ENCODE measurements at places on chromosomes 3 and 15. TPM values are rescaled to one million over a fixed set of nuclear protein-coding genes. Genes with fewer than 3 reads are reported as not detected.

The CKMT1B gene
- total RNA-seq = 69.3 TPM

The ANKRD34C gene
- not detected for total RNA-seq

The GOLGA6L7 gene
- total RNA-seq = not detected

The EFHB gene
- total RNA-seq = not detected

The SCAMP5 gene
- 0.57 TPM for total RNA-seq

The EOMES gene
- total RNA-seq = 0.18 TPM

The FBXW12 gene
- not detected for total RNA-seq

The TGM4 gene
- not detected for total RNA-seq

The CFAP100 gene
- not detected for total RNA-seq

The GREM1 gene
- total RNA-seq = 0.30 TPM

The CBLB gene
- total RNA-seq = 6.7 TPM

The DPPA2 gene
- not detected for total RNA-seq

DNA sequence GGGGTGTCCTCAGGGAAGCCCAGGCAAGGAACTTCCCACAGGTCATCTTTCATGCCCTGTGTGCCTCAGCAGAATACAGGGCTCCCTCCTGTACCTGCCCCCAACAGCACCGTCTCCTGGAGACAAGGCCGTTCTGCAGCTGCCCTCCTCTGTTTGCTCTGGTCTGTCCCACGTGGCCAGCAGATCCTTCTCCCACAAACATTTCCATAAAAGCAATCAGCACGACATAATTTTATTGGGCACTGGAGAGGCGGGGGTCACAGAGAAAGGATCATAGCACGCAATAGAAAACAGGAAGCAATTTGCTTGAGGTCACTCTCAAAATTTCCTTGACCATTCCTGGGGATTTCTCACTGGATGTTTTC lies 29.4 kb downstream of the STARD5 start:
- DNase-seq = no peak

DNA sequence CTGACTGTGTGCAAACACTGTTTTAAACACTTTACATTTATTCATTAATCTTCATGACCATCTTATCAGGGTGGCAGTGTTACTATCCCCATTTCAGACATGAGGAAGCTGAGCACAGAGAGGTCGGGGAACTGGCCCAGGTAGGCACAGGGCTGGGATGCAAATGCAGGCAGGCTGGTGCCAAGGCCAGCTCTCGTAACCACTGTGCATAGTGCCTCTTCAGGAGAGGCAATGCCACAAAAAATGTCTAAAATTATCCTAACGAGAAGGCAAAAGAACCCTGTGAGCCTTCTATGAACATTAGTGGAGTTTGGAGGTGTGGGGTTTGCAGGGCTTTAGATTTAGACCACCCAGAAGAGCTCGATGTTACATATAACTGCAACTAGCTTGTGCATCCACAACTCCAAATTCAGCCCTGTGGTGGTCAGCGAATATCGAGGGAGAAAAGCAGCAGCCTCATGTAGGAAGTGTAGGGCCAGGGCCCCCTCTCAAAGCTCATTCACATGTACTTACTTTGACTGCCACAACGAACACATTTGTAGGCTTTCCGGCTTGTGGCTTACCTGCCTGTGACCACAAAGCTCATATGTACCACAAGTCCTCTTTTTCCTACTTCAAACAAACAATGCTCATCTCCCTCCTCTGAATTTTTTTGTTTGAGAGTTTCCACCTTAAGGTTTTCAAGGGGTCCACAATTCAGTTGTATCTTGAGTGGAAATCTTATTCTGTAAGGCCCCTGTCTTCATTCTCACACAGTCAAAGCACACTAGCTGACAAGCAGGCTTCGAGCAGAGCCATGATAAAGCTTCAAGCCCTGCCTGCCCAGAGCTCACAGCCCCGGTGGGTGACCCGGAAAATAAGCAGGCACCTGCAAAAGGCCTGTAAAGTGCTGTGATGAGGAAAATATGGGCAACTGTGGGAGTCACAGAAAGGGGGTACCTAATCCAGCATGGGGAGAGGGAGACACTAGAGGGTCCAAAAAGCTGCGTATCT lies 722.9 kb upstream of the CFAP20DC start:
- DNase-seq = no peak

DNA sequence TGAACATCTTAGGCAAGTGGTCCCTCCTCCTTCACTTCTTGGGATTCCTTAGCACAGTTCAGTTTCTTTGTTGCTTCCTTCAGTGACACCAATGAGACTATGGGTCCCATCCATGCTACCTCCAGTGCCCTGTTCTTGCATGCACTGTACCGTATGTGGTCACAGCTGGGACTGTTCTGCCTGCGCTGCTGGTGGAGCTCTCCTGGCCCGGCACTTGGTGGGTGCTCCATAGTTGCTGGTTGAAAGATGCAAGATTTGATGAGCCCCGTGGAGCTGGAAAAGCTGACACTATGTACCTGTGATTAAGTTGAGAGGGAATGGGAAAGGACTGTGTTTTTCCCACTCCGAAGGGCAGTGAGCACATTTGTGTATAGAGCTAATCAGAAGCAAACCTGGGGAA lies 397.8 kb downstream of the LRTM1 start:
- no peak for DNase-seq

GRCh38 chr3:188798556-188799145 lies 373.1 kb upstream of the TPRG1 start:
- DNase-seq = no peak

DNA sequence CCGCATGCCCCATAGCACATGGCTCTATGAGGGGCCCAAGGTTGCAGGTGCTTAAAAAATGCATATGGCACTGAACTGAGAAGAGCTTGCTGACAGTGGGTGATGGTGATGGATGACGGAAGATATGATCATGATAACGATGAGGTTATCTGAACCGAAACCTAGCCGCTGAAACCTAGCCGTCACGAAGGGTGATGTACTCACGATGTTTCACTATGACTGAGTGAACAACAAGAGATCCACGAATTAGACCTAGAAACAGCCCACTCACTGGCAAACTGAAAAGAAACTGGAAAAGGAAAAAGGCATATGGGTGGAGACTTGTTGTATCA lies 57.6 kb upstream of the BCL6 start:
- no peak for DNase-seq

DNA sequence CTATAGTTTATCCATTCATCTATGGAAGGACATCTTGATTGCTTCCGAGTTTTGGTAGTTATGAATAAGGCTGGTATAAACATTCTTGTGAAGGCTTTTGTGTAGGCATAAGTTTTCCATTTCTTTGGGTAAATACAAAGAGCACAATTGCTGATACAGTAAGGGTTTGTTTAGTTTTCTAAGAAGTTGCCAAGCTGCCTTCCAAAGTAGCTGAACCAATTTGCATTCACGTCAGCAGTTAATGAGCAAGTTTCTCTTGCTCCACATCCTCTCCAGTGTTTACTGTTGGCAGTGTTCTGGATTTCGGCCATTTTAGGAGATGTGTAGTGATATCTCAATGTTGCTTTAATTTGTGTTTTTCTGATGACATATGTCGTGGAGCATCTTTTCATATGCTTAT lies 34.2 kb downstream of the GABRA5 start:
- DNase-seq = no peak

DNA sequence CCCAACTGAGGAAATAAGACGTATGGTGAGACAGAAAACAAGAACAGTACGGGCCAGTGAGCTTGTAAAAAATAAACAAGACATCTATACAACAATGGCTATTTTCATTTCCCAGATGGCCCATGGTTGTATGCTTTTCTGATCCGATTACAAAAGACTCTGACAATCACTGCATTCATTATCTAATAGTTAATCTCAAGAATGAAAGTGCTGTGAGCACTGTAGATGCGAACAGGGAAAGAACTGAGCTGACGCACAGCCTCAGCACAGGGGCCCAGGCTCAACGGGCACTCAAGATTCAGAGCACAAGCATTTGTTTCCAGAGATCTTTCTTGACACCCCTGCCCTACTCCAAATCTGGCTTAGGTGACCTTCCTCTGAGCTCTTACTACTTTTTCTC lies 6.9 kb downstream of the MTMR10 start:
- DNase-seq = no peak

- no peak for DNase-seq
Observed at GRCh38 chr15:71753346-71753745, 57.0 kb upstream of the NR2E3 start.

DNA sequence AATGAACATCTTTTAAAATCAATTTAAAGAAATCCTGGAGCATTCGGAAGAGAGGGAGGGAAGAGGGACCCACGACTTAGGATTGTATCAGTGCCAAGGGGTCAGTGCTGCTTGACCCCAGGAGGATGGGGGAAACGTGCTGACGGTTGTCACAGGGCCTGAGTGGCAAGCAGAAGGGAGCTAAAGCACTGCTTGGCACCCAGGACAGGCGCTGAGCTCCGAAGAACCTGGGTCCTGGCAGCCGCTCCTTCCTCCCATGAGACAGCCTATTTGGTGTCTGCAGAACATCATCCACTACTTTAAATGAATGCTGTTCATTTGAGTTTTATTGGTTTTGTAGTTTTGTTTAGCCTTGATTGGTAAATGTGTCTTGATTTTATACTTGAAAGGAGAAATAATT lies 54.5 kb downstream of the RGMA start:
- DNase-seq = no peak

GRCh38 chr15:59904450-59905135 lies 99.5 kb upstream of the FOXB1 start:
- DNase-seq = no peak

GRCh38 chr3:34090876-34091275 lies 292.4 kb downstream of the PDCD6IP start:
- DNase-seq = no peak

DNA sequence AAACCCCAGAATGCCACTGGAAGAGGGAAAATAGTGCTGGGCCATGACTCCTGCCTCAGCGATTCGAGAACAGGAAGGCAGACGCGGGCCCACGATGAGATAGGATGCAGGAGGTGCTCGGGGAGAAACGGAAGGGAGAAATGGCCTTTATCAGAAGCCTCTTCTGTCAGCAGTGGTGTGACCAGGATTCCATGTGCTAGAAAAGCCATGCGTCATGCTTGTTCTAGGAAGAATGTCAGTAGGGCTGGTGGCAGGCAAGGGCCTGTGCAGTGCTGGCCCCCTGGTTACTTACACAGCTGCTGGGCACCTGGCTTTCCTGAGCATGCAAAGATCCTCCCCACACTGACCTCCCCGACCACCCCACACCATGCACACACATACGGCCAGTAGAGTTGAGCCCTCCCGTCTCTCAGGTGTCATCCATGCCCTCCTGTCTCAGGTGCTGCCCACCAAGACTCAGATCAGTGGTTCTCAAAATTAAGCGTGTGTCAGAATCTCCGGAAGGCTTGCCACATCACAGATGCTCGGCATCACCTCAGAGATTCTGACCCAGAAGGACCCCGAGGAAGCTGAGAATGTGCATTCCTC lies 106.7 kb downstream of the ADAMTS17 start:
- DNase-seq = no peak
